ENCODE measurements at places on chromosomes 11 and 22.

- DNase-seq, result no peak
These were observed 25.8 kb downstream of the TANGO2 start for GRCh38 chr22:20046730-20047129.

- no peak for DNase-seq
These were observed 3.9 kb upstream of the TRIM34 start for GRCh38 chr11:5620651-5621521.

DNA sequence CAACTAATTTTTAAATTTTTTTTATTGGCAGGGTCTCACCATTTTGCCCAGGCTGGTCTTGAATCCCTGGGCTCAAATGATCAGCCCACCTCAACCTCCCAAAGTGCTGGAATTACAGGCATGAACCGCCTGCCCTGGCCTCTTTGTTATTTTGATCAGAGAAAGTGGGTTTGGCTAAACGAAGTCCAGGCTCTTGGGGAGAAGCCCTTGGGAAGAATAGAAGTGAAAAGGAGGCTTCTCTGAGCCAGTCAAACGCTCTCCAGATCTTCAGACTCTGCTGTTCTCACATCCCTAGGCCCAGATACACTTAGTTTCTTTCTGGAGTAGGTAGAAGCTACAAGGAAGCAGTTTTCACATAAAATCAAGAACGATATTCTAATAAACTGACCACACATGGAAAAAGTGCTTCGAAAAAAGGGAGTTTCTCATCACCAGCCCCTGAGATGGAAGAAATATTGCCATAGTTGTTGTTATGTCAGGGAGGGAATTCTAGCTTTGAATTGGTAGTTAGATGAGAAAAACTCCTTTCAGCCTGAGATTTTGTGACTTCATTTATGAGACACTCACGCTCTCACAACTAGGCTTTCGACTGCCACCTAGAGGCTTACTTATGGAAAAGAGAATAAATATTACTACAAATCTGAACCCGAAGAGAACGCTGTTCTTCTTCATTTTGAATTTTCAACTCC, 41.7 kb upstream of the AQP11 start:
- DNase-seq, result peak; percentile 67

GRCh38 chr22:47106806-47107205, 344.4 kb downstream of the TBC1D22A start:
- no peak for DNase-seq

DNA sequence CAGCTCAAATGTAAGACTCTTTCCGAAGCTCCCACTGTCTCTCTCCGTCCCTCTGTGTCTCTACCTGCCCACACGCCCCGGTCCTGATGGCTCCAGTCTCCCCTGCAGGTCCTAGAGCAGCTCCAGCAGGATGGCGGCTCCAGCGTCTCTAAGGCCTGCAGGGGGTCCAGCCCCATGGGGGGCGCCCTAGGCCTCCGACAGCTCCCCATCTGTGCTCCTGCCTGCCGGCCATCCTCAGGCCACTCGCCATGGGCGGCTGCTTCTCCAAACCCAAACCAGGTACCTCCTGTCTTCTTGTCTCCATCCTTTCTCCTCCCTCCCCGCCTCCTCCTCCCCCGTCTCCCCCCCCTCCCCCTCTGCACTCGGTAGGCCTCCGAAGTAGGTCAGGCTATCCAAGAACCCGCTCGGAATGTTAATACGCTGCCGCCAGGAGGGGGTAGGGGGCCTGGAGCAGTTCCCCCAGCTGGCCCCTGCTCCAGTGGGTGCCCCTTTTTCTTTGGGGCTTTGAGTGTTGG, 699 bp downstream of the AIFM3 start:
- DNase-seq, result no peak

DNA sequence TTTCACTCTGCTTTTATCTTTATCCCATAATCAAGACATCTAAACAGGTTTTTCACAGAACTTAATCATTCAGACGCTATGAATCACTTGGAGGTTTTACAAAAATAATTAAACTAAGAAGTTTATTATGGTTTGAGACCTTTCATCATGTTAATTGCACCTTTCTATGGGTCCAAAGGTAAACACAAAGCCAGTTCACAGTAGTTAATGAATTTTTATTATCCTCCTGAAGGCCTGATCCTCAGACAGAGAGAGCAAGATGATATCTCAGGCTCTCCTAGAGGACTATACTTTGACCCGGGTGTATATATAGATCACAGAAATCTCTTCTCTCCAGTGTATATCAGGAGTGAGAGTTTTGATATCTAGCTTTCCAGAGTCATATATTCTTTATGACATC, 1044.3 kb upstream of the RAG2 start:
- no peak for DNase-seq

Measured in left renal cortex interstitium (tissue), 4 donors.